Endothelial cell (in vitro differentiated cells): ENCODE measurements at places on chromosomes 1 and 21. TPM values are rescaled to one million over a fixed set of nuclear protein-coding genes. Genes with fewer than 3 reads are reported as not detected.
A peak's percentile ranks its signal among the peaks of the same experiment; 100 is the strongest.

DNA sequence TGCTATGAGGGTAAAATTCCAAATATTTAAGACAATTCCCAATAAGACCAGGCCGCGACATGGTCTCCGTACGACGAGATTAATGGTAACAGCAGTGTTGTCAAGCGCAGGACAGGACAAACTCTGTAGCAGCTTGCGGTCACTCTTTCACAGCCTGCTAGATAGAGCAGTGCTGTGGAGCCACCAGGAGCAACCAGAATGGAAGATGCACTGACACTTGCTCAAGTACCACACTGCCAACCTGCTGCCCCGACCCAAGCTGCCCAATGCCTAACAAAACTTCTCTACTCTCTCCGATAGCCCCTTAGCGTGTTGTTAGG lies 636 bp downstream of the WARS2 start:
- DNase-seq, result no peak

GRCh38 chr1:30422251-30422650 lies 301.1 kb downstream of the MATN1 start:
- DNase-seq, result peak; percentile 1

DNA sequence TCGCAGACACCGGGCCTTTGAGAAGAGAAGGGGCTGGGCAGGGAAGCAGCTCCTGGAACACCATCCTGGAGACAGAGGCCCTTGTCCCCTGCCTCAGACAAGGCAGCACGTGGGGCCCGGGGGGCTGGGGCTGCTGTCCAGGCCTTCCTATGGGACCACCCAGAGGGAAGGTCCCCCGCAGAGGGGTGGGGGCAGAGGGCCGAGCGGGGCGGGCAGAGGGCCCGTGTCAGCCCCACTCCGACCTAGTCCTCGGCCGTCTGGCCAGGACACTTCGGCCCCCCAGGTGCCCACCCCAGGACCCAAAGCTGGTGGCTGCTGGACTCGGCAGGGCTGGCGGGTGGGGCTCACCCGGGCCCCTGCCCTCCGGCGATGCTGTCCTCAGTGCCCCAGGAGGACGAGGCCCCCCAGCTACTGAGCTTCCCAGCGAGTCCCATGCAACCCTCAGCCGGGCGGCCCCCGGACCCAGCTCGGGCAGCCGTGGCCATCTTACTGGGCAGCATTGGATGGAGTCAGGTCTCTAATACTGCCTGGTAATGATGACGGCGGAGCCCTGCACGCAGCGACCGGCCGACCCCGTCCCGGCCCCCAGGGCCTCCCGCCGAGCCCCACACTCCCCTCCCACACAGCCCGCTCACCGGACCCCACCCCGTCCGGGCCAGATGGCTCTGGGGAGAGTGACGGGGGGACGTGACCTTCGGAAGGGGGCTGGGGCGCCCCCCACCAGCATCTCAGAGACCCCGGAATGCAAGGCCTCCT lies 6.9 kb upstream of the TTLL10 start:
- DNase-seq, result no peak

DNA sequence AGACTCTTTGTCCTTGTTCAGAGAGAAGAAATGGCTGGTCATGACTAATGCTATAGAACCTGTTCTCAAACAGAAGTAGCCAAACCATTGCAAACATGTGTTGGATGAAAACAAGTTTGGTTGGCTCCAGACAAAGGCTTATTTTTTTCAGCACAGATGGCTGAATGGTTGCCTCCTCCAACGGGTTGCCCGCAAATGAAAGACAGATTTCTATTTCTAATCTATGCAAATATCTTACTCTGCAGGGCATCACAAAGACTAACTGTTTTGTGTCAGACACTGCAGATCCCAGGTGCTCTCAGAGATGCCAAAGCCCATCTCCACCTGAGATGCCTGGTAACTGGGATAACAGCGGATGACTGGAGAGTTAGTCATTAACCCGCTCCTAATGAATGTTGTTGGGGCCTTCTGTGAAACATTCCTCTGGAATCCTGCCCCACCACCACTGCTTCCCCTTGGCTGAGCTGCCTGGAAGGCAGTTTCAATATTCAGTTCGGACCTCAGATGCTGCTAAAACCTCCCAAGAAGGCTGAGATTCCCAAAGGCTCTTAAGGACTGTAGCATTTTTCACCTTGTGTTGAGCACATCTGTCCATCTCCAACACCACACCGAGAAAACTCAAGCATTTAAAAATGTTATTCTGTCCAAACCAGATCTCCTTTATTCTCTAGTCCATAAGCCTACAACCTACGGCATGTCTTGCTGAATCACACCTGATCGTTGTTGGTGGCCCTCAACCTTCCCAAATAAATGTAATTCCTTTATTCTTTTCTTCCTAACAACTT lies 104.4 kb downstream of the PTPN14 start:
- no peak for DNase-seq

GRCh38 chr1:241677201-241677600 lies 25.1 kb downstream of the WDR64 start:
- DNase-seq, result no peak

DNA sequence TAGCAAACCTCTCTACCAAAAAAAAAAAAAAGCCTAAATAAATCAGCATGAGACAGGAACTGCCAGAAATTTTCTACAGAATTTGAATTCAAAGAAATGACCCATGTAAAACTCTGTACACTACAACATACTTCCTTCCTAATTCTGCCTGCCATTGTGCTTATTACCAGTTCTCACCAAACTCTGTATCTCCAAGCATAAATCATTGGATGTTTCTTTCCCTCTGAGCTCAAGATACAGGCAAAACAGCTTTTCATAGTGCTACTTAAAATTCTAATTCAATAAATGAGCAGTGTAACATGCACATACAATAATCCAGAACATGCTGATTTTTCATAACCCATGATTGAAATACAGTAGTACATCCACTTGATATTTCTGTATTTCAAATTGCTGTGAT lies 87.0 kb downstream of the EIF4G3 start:
- DNase-seq, result no peak

GRCh38 chr1:238621405-238621804 lies 730.7 kb upstream of the ZP4 start:
- DNase-seq, result no peak

DNA sequence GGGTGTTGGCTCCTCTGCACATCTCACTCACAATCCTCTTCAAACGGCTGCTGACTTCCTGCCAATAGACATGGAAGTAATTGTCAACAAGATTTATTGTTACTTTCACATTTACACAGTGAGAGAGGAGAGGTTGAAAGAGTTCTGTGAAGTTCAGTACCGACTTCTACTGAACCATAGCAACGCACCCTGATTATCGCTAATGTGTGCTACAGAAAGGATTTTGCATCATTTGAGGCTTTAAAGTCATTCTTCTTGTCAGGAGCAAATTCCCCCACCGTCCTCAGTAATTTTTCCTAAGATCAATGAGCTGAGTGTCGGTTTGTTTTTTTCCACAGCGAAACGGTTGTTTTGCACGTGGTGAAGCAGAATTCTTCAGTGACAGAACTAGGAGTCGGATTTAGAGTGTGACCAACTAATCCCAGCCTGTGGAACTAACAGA lies 361.0 kb downstream of the ADGRL2 start:
- no peak for DNase-seq

DNA sequence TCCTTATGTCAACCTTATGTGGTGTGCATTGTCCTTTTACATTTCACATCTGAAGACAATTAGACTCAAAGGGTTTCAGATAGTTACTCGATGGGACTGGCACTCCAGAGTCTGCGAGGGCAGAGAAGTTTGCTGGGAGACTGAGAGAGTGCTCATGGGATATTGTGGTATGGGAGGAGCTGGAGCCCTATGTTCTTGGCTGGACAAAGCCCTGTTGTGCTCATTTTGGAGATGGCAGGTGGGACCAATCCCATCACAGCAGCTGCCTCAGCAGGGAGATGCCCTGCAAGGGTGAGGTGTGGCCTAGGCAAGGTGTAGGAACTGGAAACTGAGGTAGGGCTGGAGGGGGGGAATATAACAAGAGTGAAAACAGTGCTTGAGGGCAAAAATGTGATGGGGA lies 43.5 kb upstream of the CRNN start:
- DNase-seq, result no peak

GRCh38 chr1:239308701-239309333 lies 77.6 kb upstream of the CHRM3 start:
- peak; percentile 55 for DNase-seq

- DNase-seq, result no peak
Measured at GRCh38 chr1:24560361-24560760, 4.5 kb downstream of the NCMAP start.

- DNase-seq, result no peak
Measured at GRCh38 chr1:162212713-162213112, 143.2 kb downstream of the NOS1AP start.

- no peak for DNase-seq
Measured at GRCh38 chr1:159444511-159444910, 5.0 kb downstream of the OR10J1 start.

GRCh38 chr21:46001821-46002681 lies 20.5 kb downstream of the COL6A1 start:
- no peak for DNase-seq

GRCh38 chr1:101235696-101236515 lies 913 bp upstream of the S1PR1 start:
- DNase-seq, result peak; percentile 59

- no peak for DNase-seq
Measured at GRCh38 chr1:36366091-36366661, 19.5 kb downstream of the STK40 start.

DNA sequence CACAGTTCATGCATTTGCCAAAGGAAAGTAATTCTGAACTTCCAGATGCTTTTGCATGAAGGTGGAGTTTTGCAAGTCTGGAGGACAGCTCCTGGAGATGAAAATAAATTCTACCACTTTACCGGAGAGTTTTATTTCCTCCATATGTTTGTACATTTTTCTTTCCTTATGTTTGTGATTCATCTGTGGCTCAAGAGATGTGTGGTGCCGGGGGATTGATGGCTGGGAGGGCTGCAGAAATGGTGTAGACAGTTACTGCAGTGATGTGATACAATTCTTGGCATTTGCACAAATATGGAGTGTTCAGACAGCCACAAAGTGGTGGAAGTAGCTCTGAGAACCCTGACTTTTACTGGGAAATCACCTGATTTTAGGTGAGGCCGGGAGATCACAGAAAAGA lies 58.5 kb upstream of the ASB17 start:
- no peak for DNase-seq

DNA sequence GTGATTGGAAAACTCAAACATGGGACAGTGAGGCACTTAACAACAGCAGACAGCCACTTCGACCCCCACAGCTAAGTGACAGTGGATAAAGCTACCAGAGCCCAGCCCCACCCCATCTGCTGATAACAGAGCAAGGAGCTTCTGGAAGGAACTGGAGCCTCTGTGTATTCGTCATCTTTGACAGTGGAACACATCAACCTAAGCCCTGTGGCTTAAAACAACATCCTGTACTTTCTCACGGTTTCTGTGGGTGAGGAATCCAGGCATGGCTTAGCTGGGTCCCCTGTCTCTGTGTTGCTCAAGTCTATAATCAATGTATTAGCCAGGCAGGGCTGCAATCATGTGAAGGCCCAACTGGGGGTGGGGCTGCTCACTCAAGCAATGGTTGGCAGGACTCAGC lies 18.4 kb upstream of the SIPA1L2 start:
- no peak for DNase-seq

GRCh38 chr1:114535401-114535800 lies 24.4 kb upstream of the TRIM33 start:
- no peak for DNase-seq

DNA sequence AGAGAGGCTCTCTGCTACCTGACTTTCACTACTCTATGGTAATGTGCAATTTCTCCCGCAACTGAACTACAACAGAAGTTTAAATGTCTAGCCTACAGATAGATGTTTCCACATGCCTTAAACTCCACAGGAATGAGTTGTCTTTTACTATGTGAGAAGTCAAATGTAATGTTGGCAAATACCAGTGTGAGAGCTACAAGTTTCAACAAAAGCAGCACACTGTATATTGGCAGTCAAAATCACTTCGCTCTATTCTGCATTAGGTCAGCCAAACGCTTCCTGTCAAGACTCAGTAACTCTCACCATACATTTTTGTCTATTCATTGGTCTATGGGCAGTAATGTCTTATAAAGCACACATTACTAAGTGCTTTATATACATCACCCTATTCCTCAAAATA lies 41.9 kb downstream of the LUZP1 start:
- DNase-seq, result no peak

DNA sequence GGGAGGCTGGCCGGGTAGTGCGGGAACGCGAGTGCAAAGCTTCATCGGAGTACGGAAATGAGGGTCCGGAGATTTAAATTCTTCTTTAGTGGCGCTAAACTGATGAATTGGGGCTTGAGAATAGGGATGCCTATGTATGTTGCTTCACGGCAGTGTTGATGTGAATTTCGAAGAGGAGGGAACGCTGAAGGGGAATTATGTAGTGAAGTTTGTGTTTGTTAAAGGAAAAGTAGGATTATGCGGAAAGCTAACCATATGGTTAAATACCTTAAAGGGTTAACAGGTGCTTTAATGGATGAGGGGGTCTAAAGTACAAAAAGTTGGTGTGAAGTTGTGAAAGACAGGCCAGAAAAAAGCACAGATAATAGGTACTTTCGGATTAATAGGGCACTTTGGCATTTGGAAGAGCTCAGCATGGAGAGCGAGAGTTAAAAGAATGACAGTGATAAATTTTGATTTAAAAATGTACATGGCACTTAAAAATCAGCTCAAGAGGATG lies 1.4 kb downstream of the HS2ST1 start:
- DNase-seq, result no peak

The AMY1A gene
- not detected for total RNA-seq

The RNU1-2 gene
- total RNA-seq, result 3,428 TPM

The BEND5 gene
- 9.1 TPM for total RNA-seq

The KCNK1 gene
- total RNA-seq, result 5.6 TPM

The OR2L8 gene
- total RNA-seq, result not detected

The TFF2 gene
- not detected for total RNA-seq

The FAM72A gene
- total RNA-seq, result 21.7 TPM

The CCDC181 gene
- 0.80 TPM for total RNA-seq

The PPIH gene
- 37.4 TPM for total RNA-seq

The TNFSF4 gene
- 0.15 TPM for total RNA-seq

The FCGR3A gene
- total RNA-seq, result 4.0 TPM

The CD34 gene
- total RNA-seq, result 277 TPM

The OLFML3 gene
- 130 TPM for total RNA-seq

The TMEM81 gene
- 3.7 TPM for total RNA-seq
